Kidney capillary endothelial cell (primary cell): ENCODE measurements at places on chromosomes 12 and 14.

DNA sequence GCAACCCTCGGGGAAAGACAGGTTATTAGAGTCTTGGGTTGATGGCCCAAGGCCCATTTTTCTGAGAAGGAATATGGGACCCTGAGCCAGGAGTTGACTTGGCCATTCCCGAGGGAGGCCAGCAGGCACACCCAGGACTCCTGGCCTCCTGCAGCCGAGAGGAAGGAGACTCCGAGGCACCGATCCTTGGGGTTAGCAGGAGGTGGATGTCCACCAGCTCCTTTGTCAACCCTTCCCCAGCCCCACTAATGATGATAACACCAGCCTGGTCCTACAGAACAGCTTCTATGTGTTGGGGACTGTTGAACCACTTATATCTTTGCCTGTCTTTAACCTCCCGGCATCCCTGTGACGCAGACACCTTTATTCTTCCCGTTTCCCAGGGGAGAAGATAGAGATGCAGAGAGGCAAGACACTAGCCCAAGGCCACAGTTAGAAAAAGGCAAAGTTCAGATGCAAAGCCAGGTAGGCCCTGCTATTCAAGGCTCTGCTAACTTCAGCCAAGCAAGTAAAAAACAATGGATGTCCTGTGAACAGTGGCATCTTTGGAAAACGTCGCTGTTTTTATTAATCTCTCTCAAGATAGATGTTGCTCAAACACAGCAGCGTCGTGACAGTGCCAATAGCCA is 767.3 kb upstream of the TBX3 start:
- DNase-seq: no peak

- DNase-seq: no peak
Measured at GRCh38 chr12:131832321-131833231, 4.4 kb downstream of the MMP17 start.

GRCh38 chr14:66273261-66273832 is 212.8 kb upstream of the CCDC196 start:
- DNase-seq: no peak

GRCh38 chr14:57085801-57086200 is 182.9 kb downstream of the EXOC5 start:
- DNase-seq: no peak

GRCh38 chr12:123773375-123773774 is 11.3 kb downstream of the DNAH10 start:
- DNase-seq: no peak

GRCh38 chr12:122022393-122023338 is 982 bp downstream of the BCL7A start:
- DNase-seq: peak; percentile 9

DNA sequence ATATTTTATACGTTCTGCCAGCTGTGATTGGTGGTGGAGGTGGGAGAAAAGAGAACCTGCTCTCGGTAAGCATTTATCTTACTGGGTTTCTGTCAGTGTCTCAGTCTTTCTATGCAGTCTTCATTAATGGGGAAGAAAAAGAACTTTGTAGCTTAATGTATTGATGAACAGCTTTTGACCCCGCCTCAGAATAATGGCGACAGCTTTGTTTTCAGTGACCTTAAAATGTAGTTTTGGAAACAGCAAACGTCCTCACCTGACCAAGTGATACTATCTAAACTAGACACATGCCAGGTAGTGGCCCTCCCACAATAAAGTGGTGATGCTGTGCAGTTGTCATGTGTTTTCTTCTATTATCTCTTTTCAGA is 1.4 kb downstream of the DACT1 start:
- DNase-seq: no peak

DNA sequence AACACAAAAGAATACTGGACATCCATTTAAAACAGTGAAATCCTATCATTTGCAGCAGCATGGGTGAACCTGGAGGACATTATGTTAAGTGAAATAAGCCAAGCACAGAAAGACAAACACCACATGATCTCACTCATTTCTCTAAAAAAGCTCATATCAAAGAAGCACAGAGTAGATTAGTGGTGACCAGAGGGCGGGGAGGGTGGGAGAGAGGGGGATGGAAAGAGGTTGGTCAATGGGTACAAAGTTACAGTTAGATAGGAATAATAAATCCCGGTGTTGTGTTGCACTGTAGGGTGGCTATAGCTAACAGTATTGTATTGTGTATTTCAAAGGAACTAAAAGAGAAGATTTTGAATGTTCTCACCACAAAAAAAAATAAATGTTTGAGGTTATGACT is 52.4 kb downstream of the DUSP6 start:
- no peak for DNase-seq

DNA sequence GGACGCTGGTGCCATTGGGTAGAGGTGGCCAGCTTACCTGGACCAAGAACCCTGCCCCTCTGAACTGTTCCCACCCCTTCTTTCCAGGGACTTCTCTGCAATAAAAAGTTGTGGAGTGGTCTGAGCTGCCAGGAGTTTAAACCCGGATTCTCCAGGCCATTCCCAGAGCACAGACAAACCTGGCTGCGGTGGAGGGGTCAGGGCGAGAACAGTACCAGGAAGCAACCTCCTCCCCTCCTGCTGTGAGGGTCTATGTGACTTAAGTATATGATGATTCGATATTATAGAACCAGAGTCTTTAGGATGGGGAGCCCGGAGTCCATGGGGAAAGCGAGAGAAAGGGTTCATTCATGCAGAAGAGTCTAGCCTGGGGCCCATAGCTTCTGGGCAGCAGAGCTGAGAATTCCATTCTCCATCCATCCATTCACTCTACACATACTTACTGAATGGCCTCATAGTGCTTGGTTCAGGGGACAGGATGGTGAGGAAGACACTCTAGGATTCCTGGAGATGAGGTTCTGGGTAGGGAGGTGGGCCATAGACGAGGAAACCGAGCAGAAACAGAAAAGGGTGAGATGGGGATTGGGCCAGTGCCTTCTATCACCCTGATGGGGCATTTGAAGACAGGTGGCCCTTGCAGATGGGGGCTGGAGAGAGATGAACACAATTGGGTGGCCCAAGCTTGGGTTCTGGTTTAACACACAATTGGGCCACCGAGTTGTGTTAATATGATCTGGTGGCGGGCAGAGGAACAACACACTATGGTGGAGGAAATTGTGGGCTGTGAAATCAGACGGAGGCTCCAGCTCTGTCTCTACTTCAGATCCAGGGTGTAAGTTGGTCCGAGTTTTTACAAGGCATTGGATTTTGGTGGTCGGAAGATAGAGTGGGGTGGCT is 5.2 kb downstream of the KRT86 start:
- DNase-seq: no peak

DNA sequence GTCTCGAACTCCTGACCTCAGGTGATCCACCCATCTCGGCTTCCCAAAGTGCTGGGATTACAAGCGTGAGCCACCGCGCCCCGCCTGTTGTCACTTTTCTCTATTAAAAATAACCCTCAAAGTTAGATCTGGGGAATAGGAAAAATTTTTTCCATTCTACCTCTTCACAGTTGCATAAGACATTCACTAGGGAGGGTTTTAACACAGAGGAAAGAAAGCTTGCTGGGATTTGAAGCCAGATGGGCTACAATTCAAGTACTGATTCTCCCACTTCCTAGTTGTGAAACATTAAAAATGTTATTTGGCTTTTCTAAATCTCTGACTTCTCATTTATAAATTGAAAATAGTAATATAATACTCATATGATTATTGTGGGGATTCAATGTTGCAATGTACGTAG is 23.3 kb upstream of the SLC15A5 start:
- no peak for DNase-seq

GRCh38 chr14:51644217-51644933 is 7.3 kb upstream of the FRMD6 start:
- no peak for DNase-seq

GRCh38 chr12:49369411-49370145 is 2.3 kb downstream of the SPATS2 start:
- no peak for DNase-seq

GRCh38 chr14:31968107-31968810 is 108.8 kb upstream of the ARHGAP5 start:
- no peak for DNase-seq

- DNase-seq: no peak
Measured at GRCh38 chr12:47105914-47106674, 26.3 kb upstream of the AMIGO2 start.

GRCh38 chr12:1122786-1123185 is 131.8 kb downstream of the ERC1 start:
- no peak for DNase-seq

DNA sequence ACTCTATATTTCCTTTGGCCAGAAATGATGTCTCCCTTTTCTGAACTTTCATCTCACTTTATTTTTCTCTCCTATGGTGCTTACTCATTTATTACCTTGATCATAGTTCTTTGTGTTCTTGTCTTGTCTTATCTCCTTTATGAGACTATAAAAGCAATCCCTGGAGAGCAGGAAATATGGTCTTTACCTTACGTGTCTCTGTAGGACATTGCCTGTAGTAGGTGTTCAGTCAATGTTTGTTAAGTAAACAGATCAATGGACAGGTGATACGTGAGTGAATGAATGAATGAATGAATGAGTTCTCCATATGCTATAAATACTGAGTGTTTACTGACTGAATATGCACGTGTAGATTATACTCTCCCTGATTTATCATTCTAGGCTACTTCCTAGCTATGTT is 193.7 kb upstream of the HMGA2 start:
- DNase-seq: no peak

DNA sequence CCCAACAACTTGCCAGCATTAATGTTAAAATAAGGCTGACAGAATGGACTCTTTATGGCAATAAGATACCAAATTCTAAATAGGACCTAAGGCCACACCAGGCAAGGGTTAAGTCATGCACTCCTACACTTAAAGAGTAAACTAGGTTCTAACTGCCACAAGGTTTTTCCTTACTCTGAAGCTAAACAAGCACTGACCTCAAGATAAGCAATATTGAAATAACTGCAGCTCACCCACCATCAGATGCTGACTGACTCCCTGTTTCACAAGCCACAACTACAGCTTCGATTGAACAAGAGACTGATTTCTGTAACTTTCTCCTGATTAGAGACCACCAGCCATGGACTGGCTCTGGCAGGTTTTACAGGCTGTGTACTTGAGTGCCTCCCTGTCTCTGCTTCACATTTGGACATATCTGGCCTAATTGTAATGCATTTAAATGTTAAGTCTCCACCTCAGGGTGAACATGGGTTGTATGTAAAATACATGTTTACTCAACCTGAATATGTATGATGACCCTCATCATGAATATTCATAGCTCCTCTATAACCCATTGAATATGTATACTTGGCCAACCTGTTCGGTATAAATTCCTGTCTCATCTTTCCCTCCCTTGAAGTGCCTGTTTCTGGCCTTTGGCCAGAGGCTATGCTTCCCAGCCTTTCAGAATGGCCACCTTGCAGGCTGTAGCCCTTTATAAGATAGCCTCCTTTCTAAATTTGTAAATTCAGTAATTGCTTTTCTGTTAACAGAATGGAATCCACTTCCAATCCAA is 70.5 kb upstream of the DAAM1 start:
- DNase-seq: no peak

DNA sequence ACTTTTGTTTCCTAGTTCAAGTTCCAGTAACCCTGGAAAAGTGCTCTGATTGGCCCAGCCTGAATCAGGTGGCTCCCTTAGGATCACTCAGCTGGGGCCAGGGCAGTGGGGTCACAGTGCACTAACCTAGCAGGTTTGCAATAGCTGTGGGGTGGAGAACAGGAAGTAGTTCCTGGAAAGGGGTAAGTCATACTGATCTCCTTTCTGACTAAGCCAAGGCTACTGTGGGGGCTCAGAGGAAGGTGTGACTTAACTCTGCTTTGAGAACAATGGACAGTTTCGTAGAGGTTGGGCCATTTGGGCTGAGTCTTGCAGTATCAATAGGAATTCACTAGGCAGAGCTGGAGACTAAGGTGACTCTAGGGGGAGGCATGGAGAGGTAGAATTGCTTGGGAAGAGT is 89.4 kb downstream of the KIF26A start:
- DNase-seq: peak; percentile 91

- no peak for DNase-seq
Measured at GRCh38 chr12:104681012-104681690, 224.4 kb downstream of the CHST11 start.

GRCh38 chr12:104701756-104702155 is 245.0 kb downstream of the CHST11 start:
- no peak for DNase-seq

DNA sequence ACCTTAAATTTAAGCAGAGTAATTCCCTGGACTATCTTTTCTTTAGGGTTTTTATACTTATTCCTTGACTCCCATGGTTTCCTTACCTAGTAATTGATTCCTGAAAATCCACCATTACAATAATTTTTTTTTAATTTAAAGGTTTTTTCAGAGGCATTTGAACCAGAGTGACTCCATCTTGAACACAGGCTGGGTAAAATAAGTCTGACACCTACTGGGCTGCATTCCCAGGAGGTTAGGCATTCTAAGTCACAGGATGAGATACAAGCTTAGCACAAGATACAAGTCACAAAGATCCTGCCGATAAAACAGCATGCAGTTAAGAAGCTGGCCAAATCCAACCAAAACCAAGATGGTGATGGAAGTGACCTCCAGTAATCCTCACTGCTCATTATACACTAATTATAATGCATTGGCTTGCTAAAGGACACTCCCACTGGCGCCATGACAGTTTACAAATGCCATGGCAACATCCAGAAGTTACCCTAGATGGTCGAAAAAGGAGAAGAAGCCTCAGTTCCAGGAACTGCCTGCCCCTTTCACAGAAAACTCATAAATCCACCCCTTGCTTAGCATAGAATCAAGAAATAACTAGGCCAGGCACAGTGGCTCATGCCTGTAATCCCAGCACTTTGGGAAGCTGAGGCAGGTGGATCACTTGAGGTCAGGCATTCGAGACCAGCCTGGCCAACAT is 53.6 kb downstream of the SLC25A21 start:
- no peak for DNase-seq

DNA sequence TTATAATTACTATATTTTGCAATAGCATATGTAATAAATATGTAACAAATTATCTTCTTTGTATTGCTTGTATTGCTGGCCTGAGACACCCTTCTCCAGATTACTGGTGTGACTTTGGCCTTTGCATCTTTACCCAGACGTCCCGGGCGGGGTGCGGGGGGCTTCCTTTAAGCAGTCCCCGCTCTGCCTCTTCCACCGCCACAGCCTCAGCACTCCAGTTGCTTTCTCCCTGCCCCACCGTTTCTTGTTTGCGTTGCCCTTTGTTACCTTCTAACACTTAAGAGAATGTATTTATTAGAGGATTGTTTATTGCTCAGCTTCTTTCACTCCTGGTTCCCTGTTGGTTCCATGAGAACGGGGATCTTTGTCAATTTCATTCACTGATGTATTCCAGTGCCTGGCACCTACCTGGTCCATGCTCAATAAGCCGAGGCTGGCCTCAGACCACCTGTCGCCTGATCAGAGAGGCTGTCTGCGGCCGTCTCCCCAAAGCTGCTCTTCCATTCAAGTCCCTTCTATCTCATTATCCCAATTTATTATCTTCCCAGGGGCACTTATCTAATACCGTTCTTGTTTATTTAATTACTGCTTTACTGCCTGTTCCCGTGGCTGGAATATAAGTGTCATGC is 100.5 kb upstream of the RFLNA start:
- no peak for DNase-seq

GRCh38 chr12:115049614-115050013 is 365.6 kb upstream of the TBX3 start:
- no peak for DNase-seq

DNA sequence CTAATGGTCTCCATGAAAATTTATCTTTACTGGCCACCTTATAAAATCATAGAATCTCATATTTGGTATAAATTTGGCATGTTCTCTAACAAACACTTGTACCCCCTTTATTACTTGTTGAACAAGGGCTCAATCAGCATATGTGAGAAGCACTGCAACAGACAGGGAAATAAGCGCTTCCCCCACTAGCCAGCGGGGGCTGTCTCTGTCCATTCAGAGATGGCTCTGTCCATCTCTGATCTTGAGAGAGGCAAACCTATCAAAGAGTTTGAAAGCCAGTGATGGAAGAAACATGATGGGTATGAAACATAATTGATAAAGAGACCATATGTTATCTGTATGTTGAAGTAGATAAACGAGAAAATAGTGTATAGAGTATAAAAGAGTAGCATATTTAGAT is 326.8 kb downstream of the PDZRN4 start:
- no peak for DNase-seq
